Ecto neural progenitor cell (in vitro differentiated cells): ENCODE measurements at places on chromosomes 3 and 15.

DNA sequence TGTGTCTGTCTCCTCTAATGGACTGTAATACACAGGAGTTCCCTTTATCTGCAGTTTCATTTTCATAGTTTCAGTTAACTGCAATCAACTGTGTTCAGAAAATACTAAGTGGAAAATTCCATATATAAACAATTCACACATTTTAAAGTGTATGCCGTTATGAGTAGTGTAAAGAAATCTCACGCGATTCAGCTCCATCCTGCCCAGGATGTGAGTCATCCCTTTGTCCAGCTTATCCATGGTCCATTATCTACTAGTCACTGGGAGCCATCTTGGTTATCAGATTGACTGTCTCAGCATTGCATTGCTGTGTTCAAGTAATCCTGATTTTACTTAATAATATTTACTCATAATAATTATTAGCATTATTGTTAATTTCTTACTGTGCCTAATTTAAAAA is 14.5 kb downstream of the ZPLD1 start:
- no peak for DNase-seq

- no peak for DNase-seq
These were observed 750 bp upstream of the HHLA2 start for GRCh38 chr3:108295421-108296175.

DNA sequence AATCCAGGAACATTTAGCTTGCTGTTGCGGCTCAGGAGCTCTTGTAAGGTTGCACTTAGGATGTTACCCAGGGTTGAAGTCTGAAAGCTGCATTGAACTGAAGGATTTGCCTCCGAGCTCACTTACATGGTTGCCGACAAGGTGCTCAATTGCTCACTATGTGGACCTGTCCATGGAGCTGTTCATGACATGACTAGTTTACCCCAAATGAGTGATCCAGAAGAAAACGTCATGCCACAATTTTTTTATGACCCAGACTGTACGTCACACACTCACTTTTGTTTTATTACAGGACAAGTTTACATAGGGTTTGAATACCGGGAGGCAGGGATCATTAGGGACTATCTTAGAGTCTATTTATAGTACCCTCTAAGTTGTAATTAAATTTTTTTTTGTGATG is 21.0 kb upstream of the CLDN11 start:
- DNase-seq, result no peak

GRCh38 chr15:89575656-89576416 is 567 bp downstream of the TICRR start:
- no peak for DNase-seq

GRCh38 chr15:82952158-82953081 is at the start of gene HOMER2:
Gene HOMER2 (minus strand): TSS chr15:82952720. CDS start chr15:82952535, 185 bp downstream.
- DNase-seq, result peak; percentile 64

DNA sequence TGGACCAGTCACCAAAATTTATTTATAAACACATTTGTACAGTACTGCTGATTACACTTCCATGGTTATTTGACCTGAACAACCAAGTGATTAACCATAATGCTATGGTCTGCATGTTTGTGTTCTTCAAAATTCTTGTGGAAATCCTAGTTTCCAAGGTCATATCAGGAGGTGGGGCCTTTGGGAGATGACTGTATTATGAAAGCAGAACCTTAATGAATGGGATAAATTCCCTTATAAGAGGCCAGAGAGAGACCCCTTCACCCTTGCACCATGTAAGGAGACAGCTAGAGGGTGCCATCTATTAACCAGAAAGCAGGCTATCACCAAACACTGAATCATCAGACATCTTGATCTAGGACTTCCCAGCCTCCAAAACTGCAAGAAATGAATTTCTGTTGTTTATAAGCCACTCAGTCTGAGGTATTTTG is 1.9 kb downstream of the SCAPER start:
- no peak for DNase-seq

DNA sequence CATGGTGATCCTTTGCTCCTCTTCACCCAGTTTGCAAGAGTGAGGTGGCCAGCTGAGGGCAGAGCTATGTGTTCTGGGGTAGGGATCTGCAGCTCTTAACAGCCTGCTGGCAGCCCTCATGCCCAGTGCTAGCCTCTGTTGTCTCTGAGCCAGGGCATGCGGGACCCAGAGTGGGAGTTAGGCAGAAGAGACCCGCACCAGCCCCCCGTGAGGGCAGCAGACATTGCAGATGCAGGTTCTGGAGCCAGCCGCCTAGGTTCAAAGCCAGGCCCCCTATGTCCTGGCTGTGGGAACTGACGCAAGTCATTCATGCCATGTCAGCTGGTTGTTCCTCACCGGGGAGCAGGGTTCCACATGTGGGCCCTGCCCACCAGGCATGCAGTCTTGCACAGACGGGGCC is 74.7 kb downstream of the DNAJB8 start:
- no peak for DNase-seq

- DNase-seq, result peak; percentile 19
These were observed 2.1 kb downstream of the TRANK1 start for GRCh38 chr3:36942638-36943248.

DNA sequence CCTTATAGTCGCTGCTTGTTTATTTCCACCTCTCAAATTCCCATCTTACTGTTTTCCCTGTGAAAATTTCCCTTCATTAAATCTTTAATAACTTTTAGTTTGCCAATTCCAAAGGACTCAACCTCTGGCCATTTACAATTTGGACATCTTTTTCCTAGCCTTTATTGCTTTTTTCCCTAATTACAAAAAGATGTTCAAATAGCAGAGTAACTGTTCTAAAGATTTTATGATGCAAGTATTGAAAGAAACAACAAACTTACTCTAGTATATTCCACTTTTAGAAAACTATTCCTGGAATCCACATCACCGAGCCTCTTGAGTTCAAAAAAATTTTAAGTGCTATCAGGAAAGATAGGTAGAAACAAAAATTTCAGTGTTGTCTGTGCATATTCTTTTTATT is 174.1 kb upstream of the UBE2E2 start:
- DNase-seq, result no peak

DNA sequence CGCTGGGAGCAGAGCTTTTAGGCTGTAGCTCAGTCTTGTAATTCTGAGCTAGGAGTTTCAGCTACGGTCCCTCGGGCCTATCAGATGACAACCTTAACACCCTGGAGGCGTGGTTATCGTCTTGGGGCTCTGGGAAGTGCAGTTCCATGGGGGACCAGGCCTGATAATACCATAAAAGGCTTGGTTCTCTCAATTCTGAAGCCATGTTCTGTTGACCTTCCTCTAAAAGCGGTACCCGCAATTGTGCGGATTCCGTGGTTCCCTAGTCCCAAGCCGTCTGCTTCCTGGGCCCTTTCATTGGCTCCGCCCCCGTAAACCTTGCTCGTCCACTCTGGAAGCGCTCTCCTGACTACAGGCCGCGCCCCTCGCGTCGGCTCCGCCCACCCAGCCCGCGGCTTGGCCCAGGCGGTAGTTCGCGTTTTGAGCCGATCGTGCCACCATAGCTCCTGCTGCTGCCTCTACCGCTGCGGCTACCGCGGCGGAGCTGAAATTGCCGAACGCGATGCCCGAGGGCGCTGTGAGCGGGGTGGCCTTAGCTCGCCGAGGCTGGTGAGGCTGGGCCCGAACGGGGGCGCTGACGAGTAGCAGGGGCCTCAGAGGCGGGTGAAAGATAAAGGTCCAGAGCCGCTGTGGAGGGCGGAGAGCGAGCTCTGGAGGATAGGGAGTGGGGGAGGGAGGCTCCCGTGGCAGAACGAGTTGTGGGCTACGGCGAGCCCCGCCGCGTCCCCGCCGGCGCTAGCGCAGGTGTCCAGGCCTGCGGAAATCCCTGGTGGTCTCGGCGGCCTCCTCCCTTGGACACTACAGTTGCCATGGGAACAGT is at the start of gene MAPKBP1:
Gene MAPKBP1, plus strand, starts transcription at position 423 of the 820 bp plus-strand sequence. CDS start 792 bp downstream, outside the sequence.
- DNase-seq, result peak; percentile 99

DNA sequence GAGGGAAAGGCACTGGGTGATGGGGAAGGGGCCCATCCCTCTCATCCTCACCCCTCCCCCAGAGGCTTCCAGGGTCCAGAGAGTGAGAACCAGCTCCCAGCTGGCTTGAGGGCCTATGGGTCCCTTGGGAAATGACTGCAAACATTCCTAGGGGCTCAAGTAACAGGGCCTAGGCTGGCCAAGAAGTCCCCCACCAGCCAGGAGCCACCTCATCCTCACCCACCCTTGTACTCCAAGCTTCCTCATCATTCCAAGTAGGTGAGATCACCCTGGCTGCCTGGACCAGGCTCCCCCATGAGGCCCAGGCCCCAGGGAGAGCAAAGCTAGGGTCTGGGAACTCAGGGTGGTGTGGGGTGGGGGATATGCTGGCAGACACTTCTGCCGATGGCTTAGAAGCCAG is 14.8 kb downstream of the LOXL1 start:
- DNase-seq, result no peak

DNA sequence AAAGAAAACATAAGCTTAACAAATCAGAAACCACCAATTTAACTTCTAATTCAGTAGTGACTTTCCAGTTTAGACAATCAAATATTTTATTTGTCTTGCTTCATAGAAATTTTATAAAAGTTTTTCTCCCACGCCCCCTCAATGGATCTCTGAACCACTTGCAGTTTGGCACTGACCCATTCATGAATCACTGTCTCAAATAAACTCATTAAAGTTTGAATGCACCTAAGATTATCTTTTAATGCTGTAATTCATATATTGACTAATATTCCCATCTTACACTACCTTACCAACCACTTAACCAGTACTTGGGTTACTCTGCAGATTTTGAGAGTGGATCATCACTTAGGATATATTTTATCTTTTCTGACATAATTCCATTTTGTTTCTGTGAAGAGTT is 880.2 kb downstream of the OTOL1 start:
- no peak for DNase-seq

GRCh38 chr3:143147707-143148106 is 28.1 kb downstream of the CHST2 start:
- no peak for DNase-seq

DNA sequence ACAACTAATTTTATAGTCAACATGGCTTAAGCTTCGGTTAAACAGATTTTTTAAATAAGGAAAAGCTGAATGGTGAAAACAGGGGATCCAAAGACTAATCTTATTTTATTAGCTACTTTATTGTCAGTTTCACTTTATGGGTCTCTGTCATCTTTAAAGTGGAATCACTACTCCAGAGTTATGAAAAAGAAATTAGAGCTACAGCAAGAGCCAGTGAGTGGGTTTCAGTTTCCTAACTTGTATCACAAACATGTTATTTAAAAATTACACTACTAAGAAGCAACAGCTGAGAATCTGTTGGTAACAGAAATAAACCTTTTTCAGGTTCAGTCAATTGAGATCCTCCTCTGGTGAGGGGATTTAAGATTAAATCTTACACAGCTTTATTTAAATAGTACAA is 10.0 kb downstream of the PHC3 start:
- DNase-seq, result no peak

DNA sequence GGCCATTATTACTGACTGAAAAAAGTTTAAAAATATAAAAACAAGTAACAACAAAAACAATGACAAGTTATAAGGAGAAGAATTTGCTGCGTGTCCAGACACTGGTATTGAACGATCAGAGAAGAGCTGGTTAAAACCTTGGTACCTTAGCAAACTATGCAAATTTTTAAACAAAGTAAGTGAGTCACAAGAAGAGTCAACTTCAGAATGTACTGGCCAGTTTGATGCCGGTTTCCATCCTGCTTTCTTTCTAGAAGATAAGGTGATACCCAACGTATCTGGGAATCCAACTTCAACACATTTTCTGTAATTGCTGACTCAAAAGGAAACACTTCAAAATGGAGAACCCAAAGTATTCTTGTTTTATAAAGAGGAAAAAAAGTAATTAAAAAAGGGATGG is 49.8 kb downstream of the RUBCN start:
- DNase-seq, result no peak

- no peak for DNase-seq
These were observed 53.7 kb upstream of the PRR23C start for GRCh38 chr3:139098391-139098790.

DNA sequence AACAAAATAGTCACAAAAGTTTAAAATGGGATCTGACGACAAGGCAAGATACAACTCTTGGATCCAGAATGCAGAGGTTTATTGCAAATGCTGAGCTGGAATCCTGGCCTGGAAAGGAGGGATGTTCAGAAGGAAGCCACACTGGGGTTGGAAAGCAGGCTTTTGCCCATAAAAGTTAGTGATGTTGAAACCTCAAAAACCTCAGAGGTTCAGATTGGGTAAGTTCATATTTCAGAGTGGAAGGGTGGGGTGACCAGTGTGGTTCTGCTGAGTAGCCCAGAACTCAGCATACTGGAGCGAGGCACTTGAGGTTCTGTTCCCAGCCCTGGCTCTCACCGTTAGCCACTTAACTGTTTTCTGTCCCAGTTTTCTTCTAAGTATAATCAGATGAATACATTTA is 114.0 kb upstream of the OSTN start:
- no peak for DNase-seq

GRCh38 chr15:72372361-72372760 is 3.5 kb downstream of the HEXA start:
- no peak for DNase-seq

DNA sequence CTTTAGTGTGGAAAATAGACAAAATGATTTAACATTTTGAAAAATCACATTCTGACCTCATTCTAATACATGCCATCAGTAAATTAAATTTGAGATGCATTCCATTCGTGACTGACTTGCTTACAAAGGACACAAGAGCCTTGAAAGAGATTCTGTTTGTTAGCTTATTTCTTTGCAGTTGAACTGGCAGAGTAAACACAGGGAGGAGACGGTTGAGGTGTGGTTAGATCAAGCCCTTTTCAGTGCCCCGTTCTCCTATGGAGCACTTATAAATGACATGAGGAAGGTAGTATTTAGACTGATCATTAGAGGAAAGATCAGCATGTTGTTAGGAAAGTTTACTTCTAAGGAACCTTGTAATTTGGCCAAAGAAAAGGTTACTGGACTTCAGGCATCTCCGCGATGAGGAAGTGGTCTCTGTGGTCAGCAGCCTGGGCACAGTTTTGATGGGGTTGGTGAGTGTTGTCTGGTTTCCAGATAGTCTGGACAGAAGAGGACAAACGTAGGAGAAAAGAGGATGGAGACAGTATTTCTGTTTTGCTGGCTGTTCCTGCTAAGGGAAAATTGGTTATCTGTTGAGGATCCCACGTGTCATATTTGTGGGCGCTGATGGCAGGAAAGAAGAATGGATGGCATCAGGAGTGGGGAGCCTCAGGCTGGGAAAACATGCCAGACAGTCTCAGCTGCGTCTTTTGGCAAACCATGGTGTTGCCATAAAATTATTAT is 328.9 kb upstream of the TBL1XR1 start:
- DNase-seq, result no peak

GRCh38 chr3:102460579-102460978 is 25.8 kb downstream of the ZPLD1 start:
- DNase-seq, result no peak

GRCh38 chr3:56837196-56837955 is 35.6 kb upstream of the ARHGEF3 start:
- no peak for DNase-seq

DNA sequence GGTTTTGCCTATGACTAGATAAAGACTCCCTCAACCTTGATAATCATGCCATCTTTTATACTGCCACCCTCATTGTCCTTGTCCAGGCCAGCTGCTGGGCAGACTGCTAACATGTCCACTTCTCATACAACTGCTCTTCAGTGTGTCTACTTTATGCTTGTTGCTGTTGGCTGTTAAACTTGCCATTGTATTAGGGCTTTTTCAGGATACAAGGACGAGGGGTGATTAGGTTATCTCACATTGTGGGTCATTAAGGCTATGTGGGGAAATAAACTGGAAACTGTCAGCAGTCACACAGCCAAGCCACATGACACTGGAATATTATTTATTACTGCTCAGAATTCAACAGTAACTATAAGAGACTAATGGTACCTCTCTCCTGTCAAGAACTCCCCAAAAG is 36.1 kb downstream of the STARD9 start:
- DNase-seq, result no peak
